ENCODE measurements at places on chromosomes 3 and 15.
A peak's percentile ranks its signal among the peaks of the same experiment; 100 is the strongest.

DNA sequence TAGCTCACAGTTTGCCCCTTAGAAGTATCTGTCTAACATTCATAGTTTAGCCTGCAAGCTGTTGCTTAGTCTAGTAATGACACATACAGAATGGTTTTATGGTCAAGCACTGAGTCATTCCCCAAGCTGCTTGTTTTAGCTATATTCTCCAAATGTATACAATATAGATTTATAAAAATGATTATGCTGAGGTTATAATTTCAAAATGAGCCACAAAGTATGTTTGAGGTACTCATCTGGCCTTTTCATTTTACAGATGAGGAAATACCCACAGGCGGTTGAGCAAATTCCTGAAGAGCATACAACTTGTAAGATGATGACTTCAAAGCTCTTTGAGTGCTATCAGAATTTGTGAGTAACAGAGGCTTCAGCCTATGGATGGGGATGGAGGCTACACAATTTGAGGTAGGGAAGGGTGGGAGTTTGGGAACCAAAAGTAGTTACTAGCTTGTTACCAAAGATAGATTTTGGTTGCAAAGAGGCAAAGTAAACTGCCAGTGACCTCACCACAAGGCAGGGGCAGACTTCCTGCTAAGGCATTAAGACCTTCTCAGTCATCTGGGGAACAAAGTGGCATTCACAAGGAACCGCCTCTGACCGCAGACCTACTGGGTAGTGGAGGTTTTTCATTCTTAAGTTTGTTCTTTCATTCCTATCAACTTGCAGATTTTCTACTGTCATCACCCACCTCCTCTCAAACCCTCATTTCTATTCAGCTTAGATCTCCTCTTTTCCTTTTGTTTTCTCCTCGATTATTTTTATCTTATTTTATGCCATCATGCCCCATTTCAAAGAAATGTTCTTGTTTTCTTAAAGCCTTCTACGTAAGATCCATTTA lies 257.2 kb upstream of the NECTIN3 start:
- DNase-seq, result no peak

GRCh38 chr3:141360888-141361598 lies 7.3 kb upstream of the ZBTB38 start:
- DNase-seq, result peak; percentile 75

DNA sequence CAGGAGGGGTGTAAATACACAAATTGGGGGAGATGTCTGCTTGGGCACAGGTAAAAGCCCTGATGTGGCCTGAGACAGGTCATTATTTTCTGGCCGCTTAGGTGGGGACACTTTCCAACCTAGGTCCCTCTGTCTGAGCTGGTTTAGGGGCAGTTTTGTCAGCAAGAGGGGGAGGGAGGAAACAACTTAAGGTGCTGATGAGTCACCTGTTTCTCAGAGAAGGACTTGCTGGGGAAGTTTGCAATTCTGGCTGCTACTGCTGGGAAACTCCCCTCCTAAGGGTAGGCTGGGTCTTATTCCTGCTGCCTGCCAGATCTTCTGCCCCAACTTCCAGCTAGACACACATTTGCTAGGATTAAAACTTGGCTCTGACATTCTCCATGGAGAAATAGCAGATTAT lies 4.8 kb upstream of the RHOV start:
- no peak for DNase-seq

DNA sequence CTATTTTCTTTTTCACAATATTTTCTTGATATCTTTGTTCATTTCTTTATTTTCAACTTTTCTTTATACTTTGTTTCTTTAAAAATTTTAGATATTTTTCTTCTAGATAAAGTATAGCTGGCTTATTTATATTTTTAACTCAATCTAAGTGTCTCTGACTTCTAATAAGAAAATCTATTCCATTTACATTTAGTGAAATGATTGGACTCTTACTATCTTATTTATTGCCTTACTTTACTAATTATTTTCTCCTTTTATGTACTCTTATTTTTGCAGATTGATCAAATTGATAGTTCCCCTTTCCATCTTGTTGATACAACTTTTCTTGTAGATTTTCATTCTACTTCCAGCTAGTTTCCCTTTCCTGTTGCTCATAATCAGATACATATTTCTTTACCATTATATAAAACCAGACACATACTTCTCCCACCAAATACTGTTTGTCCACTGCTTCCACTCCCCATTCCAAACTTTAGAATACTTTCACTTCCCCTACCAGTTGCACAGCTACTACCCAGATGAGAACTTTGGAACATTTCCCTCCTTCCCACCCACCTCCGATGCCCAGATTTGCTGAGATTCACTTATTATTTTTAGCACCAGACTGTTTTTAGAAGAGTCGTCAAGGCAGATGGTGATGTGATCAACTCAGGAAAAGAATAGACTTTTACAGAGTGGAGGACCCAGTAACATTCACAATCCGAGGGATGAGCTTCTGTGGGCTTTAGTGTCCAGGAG lies 151.5 kb downstream of the LIPC start:
- no peak for DNase-seq

DNA sequence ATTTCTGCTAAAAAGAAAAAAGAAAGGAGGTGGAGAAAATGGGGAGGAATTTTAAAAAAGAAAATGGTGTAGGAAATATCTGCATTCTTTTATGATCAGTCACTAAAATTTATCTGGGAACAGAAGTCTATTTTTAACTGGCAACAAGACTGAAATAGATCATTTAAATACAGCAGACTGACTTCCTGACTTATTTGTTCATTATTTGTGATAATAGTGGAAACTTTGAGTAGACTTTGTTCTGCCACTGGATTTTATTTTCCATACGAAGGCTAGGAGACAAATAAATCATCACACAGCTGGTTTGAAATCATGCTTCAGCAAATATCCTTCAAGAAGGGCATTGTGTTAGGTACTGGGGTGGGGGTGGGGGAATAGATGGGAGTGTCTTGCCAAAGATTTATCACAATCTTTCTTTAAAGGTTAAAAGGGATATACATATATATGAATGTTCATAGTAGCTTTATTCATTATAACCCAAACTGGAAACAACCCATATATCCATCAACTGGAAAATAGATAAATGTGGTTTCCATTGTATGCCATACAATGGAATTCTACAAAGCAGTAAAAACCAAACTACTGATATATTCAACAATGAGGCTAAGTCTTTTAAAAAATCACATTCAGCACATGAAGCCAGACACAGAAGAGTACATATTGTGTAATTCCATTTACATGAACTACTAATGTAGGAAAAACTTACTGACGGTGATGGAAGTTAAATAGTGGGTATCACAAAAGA lies 4.7 kb upstream of the CLASP2 start:
- no peak for DNase-seq

Measured in spinal cord (tissue), 10 donors.